Stimulated activated CD8-positive, alpha-beta memory T cell treated with anti-CD3 and anti-CD28 coated beads, Interleukin-12 subunit alpha, Interleukin-12 subunit beta, amount 100 ng/mL, for 4 hours (primary cell): ENCODE measurements at places on chromosomes 7 and 10.

DNA sequence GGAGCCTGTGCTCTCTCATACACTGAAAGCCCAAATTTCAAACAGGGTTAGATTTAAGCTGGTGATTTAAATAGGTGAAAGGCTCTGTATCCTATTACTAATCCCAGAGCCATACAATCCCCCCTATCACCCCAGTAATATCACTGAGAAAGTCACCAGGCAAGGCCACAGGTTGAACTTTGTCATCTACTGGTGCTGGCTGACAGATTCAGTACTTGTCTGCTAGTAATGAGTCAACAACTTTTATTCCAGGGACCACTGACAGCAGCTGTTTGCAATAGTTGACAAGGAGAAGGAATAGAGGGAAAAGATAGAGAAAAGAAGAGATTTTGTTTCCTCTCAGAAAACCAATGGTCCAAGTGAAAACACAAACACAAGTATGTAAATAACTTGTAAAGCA, 10.4 kb downstream of the ASB15 start:
- DNase-seq = no peak

DNA sequence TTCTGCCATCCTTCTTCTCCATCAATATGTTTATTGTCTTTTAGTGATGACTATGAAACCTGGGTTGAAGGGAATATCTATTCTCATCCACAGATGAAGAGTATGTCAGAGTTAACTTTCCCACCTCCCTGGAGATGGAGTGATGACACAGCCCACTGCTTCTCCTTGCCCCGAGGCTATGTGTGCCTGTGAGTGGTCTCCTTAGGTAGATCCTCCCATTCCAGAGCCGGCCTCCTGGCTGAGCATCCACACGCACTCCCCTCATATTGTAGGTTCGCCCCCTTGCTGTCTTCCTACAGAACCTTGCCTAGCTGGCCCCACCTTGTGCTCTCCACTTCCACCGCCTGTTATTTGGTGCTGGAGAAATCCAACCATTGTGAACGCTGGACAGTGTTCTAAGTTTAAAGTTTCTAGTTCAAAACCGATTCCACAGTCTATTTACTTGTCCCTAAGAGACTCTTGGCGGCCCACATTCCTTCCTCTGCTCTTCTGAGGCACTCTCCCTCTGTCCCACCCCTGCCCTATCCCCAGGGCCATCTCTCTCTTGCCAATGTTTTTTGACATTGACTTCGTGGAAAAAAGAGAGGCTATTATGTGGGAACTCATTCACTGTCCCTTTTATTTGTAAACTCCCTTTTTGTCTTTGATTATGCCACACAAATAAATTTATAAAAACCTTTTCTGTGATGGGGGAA, 168.0 kb downstream of the ZNF438 start:
- no peak for DNase-seq

DNA sequence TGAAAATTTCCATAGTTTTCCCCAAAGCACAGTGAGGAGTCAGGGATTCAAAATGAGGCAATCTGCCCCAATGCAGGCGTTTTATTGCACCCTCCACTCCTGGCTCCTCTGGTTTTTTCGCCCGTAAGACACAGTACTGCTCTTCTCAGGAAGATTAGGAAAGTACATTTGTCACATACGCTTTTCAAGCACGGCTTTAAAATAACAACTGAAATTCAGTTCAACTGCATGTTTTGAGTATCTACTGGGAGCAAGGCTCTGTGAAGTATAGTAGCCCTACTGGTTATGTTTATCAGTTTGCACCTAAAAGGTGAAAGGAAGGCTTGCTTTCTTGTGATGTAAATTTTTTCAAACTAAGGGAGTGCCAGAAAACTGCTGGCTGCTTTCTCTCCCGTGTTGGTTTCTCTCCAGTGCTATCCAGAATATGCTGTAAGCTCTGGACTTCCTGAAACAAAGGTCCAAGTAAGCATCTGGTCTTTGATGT, 1.9 kb upstream of the SGMS1 start:
- no peak for DNase-seq

- no peak for DNase-seq
These were observed 127.2 kb upstream of the PODXL start for GRCh38 chr7:131683536-131684125.

DNA sequence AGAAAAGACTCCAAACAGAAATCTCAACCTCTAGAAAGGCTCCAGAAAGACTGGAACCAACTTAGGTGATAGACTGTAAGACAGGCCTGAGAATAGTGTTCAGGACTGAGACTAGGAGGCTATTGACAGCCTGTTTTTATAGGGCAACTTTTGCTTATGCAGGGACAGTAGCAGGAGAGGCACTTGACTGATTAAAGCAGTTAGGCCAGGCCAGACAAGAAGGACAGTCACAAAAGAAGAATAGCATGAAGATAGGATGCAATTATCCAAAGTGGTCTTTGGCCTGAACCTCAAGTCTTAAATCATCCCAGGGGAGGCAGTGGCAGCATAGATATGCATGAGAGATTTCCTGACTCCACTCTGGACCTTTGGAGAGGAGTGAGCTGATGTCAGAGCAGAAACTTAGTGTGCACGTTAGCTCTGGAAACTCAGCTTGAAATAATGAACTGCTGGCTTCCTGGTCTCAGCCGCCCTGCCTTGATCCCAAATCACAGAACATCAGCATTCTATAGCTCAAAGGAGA, 290.6 kb downstream of the SORCS3 start:
- no peak for DNase-seq

DNA sequence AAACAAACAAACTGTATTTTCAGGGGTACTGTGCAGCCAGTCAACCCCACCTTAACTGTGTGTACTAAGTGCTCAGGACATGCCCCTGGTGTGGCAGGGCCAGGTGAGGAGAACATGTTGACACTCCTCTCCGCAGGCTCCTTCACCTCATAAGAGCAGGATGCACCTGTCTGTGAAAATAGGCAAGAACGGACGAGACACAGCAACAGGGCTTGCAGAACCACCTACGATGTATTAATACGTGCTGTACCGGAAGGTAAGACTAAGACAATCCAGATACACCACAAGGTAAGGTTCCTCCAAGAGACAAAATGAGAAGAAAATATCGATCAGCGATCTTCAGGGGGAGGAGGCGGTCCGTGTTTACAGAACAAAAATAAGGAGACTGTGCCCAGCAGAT, 65.8 kb upstream of the CAMK2B start:
- DNase-seq = no peak

- DNase-seq = no peak
These were observed 349.0 kb downstream of the HPSE2 start for GRCh38 chr10:98886686-98887085.

DNA sequence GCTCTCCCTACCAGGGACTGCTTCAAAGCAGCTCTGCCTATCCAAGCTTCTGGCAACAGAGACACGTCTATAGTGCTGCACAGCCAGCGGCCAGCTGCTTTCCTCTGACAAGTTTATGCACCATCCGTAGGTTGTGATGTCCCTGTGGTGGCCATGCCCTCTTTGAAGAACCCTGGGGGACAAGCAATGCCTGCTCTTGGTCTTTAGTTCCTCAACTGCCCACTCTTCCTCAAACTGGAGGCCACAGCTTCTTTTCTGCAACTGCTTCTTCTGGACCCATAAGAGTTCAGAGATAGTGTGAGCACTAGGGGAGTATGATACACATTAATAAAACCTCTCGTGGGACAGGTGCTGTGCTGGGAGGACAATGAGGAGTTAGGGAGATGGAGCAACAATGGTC, 164.9 kb downstream of the ELMO1 start:
- DNase-seq = no peak

GRCh38 chr7:130219871-130220270, 12.2 kb downstream of the SSMEM1 start:
- DNase-seq = no peak

GRCh38 chr10:130146042-130146441, 9.9 kb downstream of the GLRX3 start:
- DNase-seq = no peak

GRCh38 chr10:30583778-30584415, 45.7 kb downstream of the LYZL2 start:
- no peak for DNase-seq

DNA sequence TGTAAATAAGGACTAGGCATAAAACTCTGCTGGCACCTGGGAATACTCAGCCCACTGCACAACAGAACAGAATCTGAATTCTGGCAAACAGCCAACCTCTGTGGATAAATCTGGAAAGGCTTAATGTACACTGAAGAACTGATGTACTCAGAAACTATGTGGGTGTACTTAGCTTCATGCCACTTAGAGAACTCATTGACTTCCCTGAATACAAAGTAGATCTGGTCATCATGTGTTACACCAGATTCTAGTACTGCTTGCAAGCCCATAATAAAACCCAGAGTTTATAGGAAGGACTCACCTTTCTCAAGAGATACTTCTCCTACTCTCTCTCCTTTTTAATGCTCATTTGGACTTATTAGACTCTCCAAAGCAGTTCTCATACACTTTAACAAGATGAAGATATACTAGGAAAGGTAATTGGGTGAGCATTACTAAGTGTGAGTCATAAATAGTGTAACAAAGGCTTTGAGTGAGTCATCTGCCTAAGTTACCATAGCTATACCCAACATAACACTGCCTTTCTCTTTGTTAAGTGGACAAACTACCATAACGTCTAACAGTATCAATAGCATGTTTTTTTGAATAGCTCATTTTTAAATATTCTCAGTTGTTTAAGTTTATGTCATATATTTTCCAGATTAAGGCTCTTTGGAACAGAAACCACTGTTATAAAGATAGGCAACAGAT, 309.1 kb downstream of the MDFIC start:
- DNase-seq = no peak
